ENCODE measurements at places on chromosomes 3 and 15.

DNA sequence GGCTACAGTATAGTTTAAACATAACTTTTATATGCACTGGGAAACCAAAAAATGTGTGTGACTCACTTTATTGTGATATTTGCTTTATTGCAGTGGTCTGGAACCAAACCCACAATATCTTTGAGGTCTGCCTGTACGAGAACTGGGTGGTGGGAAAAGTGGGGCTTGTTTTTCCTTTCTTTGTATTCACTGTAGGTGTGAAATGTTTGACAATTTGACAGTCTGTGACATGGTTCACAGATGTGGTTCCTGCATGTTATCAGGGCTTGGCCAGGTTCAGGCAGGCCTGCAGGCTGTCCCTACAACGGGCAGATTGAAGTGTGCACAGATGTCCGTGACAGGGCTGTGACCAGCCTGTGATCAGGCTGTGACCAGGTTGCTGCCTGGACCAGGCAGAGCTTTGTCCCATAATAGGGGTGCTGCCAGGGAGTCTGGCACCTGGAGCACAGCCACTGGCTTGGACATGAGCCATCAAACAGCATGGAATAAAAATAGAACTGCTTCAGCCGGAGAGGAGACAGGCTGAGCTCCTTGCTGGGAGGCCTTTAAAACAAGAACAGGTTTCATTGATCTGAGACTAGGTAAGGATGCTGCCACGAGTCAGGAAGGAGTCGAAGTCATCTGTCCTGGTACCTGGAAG lies 61.0 kb downstream of the KLF13 start:
- peak; percentile 63 for DNase-seq

DNA sequence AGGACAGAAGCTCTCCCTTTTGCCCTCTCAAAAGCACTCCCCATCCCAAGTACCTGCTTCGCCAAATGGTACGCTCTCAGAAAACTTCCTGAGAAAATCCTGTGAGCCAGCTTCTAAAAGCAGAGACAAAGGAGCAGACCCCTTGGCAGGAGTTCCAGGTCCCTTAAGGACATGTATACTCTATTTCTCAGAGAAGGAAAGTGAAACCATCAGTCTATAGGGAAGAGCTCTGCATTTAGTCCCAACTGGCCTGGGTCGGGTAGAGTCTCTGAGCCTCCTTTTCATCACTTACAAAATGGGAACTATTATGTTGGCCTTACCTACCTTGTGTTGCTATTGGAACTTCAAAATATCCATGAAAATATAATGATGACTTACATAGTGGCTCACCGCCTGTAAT lies 19.7 kb downstream of the DAPK2 start:
- DNase-seq, result no peak

DNA sequence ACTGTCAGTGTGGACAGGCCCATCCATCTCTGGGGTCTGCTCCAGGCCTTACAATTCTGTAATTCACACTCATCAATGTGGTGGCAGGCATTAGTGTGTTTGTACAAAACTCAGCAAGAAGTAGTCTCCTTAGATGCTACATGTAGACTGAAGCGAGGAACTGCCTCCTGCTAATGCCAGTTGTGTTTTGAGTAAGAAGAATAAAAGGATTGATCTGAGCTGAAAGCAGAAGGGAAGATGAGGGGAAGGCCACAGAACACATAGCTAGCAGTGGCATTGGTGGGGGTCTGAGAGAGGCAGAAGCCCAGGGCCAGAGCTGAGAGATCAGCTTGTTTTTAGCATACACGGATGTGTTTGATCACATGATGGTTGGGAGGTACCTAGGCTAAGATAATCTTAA lies 144.1 kb downstream of the TIGIT start:
- no peak for DNase-seq

- no peak for DNase-seq
Observed at GRCh38 chr3:10142707-10143560, 1.4 kb downstream of the VHL start.

DNA sequence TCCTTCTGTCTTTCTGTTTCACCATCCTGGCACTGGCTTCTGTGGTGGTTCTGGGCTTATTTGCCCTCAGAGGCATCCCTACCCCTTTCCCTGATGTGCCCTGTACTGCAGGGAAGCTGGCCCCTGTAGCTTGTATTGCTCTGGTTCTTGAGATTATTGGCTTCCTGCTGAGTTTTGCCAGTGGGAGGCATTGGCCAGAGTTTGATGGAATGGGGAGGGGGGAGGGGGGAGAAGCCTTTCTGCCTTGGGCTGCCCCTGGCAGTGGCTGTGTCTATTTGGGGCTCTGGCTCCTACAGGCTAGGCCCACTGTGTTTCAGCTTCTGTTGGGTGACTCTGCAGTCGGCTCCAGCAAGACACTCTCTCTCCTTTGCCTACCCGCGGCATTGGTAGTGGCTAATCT lies 41.6 kb upstream of the SEMA6D start:
- no peak for DNase-seq

DNA sequence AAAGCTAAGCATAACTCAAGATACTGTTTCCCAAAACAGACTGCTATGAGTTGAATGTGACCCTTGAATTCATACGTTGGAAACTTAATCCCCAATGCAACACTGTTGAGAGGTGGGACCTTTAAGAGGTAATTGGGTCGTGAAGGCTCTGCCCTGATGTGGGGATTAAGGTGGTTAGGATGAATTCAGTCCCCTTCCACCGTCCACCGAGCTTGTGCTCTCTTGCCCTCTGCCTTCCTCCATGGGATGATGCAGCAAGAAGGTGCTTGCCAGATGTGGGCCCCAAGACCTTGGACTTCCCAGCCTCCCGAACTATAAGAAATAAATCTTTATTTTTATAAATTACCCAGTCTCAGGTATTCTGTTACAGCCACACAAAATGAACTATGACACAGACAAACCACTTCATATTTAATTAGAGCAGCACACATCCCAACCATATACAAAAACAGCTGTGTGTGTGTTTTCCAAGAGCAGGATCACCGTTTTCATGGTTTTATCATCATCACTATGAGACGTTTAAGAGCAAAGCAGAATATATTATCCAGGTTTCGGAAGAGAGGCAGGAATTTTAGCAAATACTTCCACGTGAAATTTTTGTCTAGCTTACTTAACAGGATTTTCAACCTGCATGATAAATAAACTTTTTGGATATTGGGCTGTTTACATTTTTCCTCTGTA lies 61.2 kb downstream of the CD200R1L start:
- DNase-seq, result no peak

GRCh38 chr15:86677278-86677677 lies 597.6 kb downstream of the AGBL1 start:
- no peak for DNase-seq

GRCh38 chr3:31028766-31029165 lies 134.3 kb upstream of the GADL1 start:
- no peak for DNase-seq

- DNase-seq, result no peak
Observed at GRCh38 chr3:124685481-124685880, 44.8 kb upstream of the UMPS start.

- no peak for DNase-seq
Observed at GRCh38 chr3:185693985-185694653, 108.0 kb downstream of the SENP2 start.

DNA sequence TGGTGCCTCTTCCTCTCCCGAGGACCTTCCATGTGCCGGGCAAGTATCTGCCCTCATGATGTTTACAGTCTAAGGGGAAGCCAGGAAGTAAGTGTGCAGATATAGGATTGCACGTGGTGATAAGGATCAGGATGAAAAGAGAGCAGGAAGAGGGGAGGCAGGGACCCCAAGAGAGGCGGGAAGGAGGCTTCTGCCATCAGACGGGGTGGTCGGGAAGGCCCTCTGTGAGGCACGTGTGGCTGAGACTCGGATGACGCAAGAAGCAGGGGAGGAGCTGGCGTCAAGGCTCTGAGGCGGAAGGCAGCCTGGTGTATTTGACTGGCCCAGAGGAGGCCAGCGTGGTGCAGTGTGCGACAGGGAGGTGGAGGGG lies 762 bp upstream of the IQSEC1 start:
- DNase-seq, result no peak

DNA sequence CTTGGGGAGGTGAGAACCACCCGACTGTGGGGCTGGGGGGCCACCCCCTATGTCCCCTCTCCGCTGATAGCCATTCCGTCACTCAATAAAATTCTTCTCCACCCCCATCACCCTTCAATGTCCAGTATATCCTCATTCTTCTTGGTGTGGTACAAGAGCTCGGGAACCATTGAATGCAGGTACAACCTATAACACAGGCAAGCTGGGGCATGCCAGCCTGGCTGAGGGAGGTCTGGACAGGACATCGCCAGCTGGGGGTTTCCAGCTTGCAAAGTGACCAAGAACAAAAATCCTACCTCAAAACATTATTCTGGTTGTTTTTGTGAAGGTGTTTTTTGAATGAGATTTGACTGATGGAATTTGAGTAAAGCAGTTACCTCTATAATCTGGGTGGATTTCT lies 19.6 kb upstream of the BDH1 start:
- DNase-seq, result no peak

- no peak for DNase-seq
Observed at GRCh38 chr15:100166313-100166712, 175.5 kb downstream of the ADAMTS17 start.

- DNase-seq, result no peak
Observed at GRCh38 chr15:73957276-73957675, 31.0 kb downstream of the LOXL1 start.

- no peak for DNase-seq
Observed at GRCh38 chr15:45529613-45530012, 7.1 kb upstream of the SLC30A4 start.

DNA sequence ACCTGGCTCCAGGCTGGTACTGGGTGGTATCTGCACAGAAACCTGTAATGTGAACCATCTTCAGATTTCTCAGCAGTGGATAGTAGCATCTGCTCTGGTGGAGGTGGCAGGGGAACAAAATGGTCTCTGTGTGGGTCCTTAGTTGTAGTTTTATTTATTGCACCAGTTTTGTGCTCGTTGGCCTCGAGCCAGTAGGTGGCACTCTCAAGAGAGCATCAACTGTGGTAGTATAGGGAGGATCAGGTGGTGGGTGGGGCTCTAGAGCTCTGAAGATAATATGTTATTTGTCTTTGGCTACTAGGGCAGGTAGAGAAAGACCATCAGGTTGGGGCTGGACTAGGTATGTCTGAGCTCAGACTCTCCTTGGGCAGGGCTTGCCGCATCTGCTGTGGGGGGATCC lies 254.0 kb upstream of the GPR149 start:
- peak; percentile 27 for DNase-seq

DNA sequence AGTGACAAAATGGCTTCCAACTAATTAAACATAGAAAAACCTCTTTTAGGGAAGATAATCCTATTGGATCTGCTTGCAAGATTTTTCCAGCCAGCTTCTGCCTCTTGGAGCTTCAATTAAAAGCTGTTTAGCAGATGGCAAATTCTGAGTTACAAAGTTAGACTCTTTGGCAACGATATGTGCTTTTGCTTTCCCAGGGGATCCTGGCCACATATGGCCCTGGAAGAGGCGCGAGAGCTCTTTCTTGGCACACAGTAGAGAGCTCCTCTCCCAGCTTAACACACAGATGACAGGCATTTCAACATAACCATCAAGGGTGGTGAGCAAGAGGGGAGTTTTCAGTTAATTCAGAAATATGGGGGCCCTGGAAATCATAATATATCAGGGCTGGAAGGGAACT lies 41.6 kb upstream of the GALNT15 start:
- no peak for DNase-seq

DNA sequence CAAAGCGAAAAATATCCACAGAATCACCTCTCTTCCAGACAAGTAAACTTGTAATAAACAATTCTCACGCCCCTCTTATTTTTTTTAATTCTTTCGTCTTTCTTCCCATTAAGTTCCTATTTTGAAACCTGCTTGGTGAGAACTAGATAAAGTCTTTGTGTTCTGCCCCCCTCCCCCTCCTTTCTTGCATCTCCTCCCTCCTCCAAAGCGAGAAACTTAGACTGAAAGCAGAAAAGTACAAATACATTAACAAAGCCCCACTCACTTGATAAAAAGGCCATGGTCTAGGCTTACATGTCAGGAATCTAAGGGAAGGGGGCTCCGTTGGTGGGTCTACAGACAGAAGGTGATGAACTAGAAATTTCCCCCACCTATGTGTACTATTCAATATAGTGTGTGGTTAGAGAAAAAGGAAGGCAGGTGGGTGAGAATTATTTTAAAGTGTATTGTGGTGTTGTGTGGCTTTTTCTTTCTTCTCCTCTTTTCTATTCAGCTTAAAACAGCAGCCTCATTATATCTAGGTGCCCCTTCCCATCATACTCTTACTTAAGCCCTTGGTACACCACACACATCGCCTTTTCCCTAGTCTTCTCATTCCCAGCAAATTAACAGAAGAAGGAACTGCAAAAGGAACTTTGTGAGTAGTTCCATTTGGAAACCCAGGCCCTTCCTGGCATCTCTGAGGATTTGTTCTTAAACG lies 215.3 kb downstream of the MEIS2 start:
- no peak for DNase-seq

DNA sequence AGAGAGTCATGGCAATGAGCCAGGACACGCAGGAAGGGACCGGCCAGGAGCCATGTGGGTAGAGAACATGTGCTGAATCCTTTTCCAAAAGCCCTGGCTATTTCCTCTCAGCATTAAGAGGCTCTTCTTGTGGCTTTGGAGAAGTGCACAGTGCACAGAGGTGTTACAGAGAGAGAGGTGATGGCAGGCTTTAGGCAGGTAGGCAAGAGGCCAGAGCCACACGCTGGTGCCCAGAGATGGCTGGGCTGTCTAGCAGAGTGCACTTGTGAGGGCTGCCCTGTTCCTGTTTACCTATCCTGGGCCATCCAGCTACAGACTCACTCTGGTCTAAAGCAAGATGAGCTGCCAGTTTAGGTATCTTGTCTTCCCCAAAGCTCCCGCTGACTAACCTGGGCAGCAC lies 402.6 kb downstream of the OCA2 start:
- DNase-seq, result no peak

GRCh38 chr3:54123776-54124196 lies 1.4 kb downstream of the CACNA2D3 start:
- peak; percentile 22 for DNase-seq

- DNase-seq, result no peak
Observed at GRCh38 chr15:87669846-87670245, 586.7 kb downstream of the NTRK3 start.

Measured in hematopoietic multipotent progenitor cell treated with erythropoietin and hydrocortisone succinate and interleukin-3 and kit ligand, for 6 days (in vitro differentiated cells).